ENCODE measurements at places on chromosomes 2 and 18.

- no peak for DNase-seq
Measured at GRCh38 chr2:134846213-134846612, 7.8 kb downstream of the ACMSD start.

GRCh38 chr2:72833084-72833714, 7.4 kb upstream of the EXOC6B start:
- DNase-seq, result no peak

- DNase-seq, result no peak
Measured at GRCh38 chr2:62297624-62298010, 101.7 kb downstream of the B3GNT2 start.

GRCh38 chr18:24913507-24914170, 438.3 kb downstream of the ZNF521 start:
- DNase-seq, result no peak

DNA sequence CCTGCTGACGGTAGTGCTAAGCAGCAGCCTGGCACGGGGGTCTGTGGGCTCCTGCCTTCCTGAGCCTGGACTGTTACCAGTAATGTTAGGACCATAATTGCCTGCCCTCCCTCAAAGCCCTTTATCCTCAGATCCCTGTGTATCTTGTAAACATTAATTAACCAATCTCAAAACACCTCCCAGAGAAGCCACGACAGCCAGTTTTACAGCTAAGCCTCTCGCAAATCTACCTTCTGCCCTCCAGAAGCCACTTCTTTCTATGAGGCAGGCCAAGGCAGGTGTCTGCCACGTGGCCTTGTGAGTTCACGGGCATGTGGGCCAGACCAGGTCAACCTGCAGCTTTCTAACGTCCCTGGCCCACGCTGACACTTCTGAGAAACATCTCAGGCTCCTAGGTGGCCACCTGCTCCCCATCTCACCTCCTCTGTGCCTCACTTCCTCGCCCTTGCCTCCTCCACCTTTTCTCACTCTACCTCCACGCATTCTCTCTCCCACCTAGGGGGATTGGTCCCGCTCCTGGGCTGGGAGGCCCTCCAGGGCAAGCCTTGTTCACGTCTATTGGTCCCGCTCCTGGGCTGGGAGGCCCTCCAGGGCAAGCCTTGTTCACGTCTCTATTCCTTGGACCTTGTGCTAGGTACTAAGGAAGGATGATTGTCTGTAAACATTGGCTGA, 64.3 kb downstream of the EDAR start:
- no peak for DNase-seq

- no peak for DNase-seq
Measured at GRCh38 chr2:2192091-2192955, 138.8 kb downstream of the MYT1L start.

- no peak for DNase-seq
Measured at GRCh38 chr2:159738509-159739390, 26.4 kb downstream of the MARCHF7 start.

GRCh38 chr2:8215982-8216381, 465.9 kb upstream of the ID2 start:
- DNase-seq, result no peak

GRCh38 chr2:52084759-52085158, 1052.8 kb upstream of the NRXN1 start:
- no peak for DNase-seq

DNA sequence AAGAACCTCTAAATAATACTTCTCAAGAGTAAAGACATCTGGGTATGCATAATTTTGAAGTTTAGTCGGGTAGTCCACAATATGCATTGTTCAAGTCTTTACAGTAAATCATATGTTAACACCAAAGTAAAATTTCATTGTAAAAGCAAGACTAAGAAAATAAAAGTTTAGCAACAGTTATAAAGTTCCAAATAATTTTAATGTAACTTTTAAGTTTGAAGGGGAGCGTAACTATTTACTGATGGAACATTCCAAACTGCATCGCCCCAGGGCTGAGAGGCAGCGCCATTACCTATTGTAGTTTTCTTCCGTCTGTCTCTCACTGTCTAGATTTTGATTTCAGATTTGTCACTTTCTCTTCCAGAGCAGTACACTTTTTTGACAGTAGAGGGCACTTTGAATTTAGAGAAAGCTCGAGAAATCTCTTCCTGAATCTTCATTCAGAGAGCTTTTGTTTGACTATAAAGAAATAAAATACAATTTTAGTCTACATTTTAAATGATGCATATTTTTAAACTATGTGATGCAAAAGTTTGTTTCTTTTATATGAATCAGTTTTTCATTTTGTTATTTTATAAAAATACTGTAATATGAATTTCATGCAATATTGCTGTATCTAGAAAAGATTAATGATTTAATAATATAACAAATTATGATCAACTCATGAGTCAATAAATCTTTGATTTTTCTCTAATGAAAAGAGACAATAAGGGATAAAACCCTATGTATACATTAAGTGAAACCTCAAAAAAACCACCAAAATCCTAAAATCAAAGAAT, 389.8 kb downstream of the FIGN start:
- no peak for DNase-seq

GRCh38 chr18:75474332-75474731, 46.8 kb upstream of the SMIM21 start:
- DNase-seq, result no peak

GRCh38 chr2:207855591-207855990, 85.9 kb upstream of the FZD5 start:
- no peak for DNase-seq

DNA sequence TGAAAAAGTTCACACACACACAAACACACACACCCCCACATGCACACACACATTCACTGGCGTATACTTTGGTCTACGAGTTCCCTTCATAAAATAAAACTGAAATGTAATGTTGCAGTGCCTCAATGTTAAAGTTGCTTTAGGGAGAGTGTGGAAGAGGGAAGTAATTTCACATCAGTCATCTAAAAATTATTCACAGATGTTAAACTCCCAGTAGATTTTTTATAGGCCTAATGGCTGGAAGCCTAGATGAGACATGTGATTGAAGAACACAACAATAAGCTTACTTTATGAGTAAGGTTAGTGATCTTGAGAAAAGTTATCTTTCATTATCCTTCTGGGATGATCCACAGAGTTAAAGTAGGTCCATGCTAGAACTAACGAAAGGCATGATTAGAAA, 506.7 kb upstream of the CNTNAP5 start:
- no peak for DNase-seq

DNA sequence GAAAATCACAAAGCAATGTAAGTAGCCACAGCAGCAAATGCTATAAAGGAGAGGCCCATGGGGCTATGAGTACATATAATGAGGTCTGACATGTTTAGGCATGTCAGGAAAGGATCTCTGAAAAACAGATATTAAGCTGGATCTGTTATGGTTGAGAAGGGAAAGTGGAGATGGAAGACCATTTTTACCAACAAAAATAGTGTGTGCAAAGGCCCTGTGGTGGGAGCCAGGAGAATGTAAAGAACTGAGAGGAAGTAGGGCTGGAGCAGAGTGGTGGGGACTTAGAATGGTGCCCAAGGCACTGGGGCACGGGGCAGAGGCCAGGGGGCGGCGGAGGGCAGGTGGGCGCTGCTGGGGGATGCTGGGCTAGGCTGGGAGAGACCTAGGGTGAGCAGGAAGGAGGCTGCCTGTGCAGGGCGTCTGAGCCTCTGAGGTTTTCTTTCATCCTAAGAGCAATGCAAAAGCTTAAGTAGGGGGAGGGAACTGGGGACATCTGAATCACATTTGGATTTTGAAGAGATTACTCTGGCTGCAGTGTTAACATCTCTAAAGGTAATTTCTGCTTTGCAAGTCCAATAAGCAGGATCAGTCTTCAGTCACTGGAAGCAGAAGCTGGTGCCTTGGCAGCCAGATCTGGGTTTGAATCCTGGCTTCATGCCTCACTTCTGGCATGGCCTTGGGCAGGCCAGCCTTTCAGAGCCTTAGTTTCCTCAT, 4.9 kb upstream of the AGFG1 start:
- no peak for DNase-seq

- DNase-seq, result no peak
Measured at GRCh38 chr2:178530625-178531142, 50.4 kb downstream of the PLEKHA3 start.

GRCh38 chr2:29223851-29224692, 108.9 kb downstream of the CLIP4 start:
- no peak for DNase-seq

GRCh38 chr2:240519396-240520129, 38.2 kb downstream of the ANKMY1 start:
- DNase-seq, result no peak

DNA sequence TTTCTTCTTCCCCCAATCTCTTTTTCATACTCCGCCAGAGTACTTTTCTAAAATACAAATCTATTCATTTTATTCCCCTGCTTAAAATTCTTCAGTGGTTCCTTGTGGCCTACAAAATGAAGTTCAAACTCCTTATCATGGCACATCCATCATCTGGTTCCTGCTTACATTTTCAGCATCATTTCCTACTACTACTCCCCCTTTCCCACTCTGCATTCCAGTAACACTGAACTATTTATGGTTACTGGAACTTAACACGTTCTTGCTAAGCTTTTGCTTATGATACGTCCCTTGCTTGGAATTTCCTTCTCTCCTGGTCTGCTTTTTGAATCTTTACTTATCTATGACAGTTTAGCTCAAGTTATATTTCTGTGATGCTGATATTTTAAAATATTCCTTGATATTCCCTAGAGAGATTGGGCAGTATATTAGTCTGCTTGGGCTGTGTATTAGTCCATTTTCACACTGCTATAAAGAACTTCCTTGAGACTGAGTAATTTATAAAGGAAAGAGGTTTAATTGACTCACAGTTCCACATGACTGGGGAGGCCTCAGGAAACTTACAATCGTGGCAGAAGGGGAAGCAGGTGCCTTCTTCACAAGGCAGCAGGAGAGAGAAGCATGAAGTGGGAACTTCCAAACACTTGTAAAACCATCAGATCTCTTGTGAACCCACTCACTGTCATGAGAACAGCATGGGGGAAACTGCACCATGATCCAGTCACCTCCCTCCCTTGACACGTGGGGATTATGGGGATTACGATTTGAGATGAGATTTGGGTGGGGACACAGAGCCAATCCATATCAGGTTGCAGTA, 53.2 kb downstream of the BMPR2 start:
- DNase-seq, result no peak

GRCh38 chr2:149428783-149429182, 98.4 kb downstream of the LYPD6 start:
- DNase-seq, result no peak

GRCh38 chr2:240427729-240428128, 7.7 kb upstream of the GPC1 start:
- DNase-seq, result no peak

GRCh38 chr2:145815933-145816332, 1296.0 kb upstream of the ZEB2 start:
- DNase-seq, result no peak

DNA sequence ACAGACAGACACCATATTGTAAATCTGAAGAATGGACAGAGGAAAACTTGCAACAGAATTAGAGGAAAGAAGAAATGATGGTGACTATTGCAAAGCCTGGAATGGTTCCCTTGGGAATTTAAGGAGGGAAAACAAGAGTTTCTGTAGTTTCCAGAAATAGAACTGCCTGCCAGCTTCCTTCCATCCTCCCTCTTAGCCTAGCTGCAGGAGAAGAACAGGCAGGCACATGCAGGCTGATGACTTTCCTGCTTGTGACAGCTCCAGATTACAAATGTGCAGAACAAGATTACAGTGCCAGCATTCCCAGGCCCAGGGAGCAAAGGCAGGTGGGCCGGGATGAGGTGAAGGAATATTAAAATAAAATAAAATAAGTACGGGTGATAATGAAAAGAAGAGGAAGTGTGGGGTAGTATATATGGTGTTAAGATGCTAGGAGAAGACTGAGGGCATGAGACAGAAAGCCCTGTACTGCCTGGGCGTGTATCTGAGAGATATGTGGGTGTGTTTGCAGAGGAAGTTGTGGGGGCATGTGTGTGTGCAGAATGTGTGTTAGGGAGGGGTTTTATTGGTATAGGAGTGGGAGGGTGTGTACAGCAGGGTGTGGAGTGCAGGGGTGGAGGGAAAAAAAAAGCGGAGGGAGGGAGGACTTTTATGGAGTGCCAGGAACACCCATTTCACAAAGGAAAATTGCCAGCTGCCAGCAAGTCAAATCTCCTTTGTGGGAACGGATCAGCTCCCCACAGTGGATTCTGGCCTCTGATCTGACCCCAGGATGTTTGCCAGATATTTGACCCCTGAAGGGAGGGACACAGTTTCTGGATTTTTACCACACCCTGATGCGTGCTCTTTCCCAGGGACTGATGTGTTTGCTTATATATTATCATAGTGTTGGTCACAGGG, 43.9 kb upstream of the NEMP2 start:
- no peak for DNase-seq

DNA sequence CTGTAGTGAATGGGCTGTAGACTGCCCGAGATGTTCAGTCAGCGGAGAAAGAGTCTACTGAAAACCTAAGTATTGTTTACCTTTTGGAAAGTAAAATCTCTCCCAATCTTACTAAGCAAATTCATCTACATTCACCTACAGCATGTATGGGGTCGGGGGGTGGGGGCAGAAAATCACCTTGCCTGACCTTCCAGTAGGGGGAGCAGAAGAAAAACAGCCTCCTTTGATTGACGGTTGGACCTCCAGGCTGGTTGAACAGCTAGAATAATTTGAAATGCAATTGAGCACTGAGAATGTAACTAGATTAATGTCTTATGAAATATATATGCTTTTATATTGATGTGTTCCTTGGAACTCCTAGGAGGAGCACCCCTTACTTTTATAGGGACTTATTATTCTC, 10.0 kb downstream of the LRATD1 start:
- no peak for DNase-seq

GRCh38 chr2:203191961-203192360, 46.9 kb upstream of the CYP20A1 start:
- DNase-seq, result no peak

GRCh38 chr2:239329972-239330572, 70.7 kb downstream of the HDAC4 start:
- DNase-seq, result no peak

DNA sequence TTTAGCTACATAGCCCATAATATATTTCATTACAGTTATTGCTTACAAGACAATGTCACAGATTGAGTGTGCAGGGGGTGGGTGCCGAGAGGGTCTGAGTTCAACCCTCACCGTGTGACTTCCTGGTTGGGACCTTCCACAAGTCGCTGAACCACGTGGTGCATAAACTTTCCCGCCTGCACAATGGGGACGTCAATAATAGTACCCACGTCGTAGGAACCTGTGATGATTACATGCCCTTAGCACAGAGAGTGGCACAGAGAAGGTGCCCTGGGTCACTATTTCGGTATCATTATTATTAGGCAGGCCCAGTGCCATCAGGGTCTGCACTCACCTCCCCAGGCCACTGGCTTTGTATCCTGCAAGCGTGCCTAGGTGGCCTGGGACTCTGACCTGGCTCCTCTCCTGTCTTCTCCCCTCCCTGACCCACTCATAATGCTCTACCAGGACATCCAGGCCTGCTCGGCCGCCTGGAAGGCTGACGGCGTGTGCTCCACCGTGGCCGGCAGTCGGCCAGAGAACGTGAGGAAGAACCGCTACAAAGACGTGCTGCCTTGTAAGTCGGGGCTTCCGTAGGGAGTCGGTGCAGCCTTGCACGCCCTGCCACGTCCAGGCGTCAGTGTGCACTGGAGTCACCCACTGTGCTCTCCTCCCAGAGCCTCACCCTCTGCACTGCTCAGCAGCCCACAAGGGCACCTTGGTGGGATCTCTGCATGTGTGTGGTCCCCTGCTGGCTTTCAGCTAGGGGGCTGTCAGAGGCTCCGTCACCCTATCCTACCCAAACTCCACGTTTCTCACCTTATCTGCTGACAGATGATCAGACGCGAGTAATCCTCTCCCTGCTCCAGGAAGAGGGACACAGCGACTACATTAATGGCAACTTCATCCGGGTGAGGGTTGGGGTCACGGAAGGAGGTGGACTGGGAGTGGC, 2.8 kb downstream of the PTPN18 start:
- no peak for DNase-seq
